ENCODE measurements at places on chromosomes 5 and 9.

- DNase-seq: no peak
Observed at GRCh38 chr5:151903243-151903653, 21.4 kb downstream of the GLRA1 start.

- no peak for DNase-seq
Observed at GRCh38 chr5:124253203-124253810, 493.1 kb downstream of the ZNF608 start.

- peak; percentile 18 for DNase-seq
Observed at GRCh38 chr5:59275510-59276324, 617.8 kb downstream of the PDE4D start.

DNA sequence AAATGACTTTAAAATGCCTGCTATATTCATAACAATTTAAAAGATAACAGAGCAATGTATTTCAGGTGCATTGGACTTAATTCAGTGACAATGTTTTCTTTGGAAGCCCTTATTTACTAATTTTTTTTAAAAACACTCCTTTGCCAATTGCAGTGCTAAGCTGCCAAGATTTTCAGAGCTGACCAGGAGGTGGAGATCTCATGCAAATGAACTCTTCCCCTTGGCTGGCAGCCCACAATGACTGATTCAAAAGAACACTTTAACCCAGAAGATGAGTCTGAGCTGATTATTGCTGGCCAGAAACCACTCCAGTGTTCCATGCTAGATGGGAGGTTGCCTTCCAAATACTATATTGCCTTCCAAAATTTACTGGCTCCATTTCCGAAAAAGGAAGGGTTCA, 128.3 kb upstream of the CCNH start:
- peak; percentile 28 for DNase-seq

GRCh38 chr9:89958086-89958485, 353.3 kb downstream of the GADD45G start:
- no peak for DNase-seq

- DNase-seq: no peak
Observed at GRCh38 chr5:135221696-135222095, 177.3 kb downstream of the MACROH2A1 start.

DNA sequence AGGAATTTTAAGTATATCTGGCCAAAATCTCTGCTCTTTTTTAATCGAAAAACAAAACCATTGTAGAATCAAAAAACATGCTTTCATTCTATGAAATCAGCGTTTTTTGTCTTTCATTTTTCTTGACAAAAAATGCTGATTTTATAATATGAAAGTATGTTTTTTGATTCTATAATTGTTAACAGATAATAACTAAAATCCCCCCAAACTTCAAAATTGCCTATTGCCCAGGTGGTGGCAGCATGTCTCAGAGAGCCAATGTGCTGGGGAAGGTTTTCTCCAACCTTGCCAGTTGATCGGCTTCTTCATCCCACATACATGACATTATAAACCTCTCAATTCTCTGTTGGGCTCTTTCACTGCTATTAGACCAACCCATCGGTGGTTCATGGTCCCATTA, 5.1 kb upstream of the SMIM15 start:
- peak; percentile 13 for DNase-seq

- DNase-seq: no peak
Observed at GRCh38 chr9:90307891-90308290, 334.7 kb downstream of the DIRAS2 start.

Measured in COLO829 (cell line).